Bone marrow (tissue), 2 donors: ENCODE measurements at places on chromosomes 2 and 18.
A peak's percentile ranks its signal among the peaks of the same experiment; 100 is the strongest.

GRCh38 chr2:219308142-219309101 is 779 bp downstream of the PTPRN start:
- DNase-seq, result peak; percentile 43

- no peak for DNase-seq
Observed at GRCh38 chr2:213733893-213734292, 449.6 kb downstream of the SPAG16 start.

DNA sequence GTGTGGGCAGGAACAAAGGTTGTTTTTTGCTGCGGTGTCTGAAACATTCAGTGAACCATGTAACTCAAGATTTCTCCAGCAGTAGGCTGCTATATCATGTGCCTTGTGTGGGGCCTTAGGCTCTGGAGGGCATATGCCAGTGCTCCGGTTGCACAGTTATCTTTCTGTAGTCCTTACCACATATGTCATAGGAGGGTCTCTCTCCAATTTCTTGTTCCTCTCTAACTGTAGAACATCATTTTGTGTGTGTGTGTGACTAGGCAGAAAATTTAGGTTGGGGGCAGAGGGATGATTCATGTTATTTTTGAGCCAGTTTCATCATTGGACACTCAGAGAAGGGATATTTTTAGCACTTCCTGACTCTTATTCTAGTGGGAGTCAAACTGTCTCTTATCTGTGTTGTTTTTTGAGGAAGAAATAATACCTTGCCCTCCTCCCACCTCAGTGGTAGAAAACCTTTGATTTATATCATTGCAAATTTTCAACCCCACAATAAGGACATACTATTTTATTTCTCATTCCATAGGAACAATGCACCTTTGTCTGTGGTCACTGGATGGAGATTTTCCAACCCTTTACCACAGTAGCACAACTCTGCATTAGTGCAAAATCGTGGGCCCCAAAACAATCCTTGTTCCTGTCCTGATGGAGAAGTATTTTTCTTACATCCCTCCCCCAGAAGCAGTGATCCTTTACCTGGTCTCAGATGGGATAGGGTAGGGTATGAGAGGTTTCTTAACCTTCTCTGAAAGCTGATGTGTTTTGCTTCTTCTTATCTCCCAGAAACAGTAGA is 113.9 kb downstream of the CCDC74A start:
- DNase-seq, result no peak

- DNase-seq, result no peak
Observed at GRCh38 chr2:239343946-239344856, 56.6 kb downstream of the HDAC4 start.

DNA sequence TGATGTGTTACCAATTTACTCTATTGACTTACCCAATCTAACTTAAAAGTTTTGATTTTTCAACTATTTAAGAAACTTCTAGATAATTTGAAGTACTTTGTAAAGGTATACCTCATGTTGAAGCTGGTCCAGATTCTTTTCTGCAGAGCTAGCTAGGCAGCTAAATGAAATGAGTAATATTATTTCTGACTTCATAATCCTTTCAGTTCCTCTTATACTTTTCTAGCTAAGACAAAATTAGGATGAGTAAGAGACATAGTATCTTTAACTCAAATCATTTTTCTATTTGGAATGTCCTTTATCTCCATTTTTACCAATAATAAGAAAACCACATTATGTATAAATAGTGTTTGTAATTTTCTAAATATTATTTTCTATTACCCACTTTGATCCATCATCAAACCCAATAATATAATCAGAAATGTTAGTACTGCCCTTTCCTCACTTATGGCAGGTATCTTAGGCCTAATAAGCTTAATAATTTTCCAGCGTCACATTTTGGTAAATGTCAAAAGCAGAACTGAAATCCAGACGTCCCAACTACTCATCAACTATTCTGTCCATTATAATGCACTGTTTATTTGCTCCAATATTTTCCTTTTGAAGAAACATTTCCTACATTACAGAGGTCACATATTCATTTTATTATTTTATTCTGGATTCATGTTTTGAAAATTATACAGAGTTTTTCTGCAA is 456.6 kb downstream of the THSD7B start:
- DNase-seq, result no peak

DNA sequence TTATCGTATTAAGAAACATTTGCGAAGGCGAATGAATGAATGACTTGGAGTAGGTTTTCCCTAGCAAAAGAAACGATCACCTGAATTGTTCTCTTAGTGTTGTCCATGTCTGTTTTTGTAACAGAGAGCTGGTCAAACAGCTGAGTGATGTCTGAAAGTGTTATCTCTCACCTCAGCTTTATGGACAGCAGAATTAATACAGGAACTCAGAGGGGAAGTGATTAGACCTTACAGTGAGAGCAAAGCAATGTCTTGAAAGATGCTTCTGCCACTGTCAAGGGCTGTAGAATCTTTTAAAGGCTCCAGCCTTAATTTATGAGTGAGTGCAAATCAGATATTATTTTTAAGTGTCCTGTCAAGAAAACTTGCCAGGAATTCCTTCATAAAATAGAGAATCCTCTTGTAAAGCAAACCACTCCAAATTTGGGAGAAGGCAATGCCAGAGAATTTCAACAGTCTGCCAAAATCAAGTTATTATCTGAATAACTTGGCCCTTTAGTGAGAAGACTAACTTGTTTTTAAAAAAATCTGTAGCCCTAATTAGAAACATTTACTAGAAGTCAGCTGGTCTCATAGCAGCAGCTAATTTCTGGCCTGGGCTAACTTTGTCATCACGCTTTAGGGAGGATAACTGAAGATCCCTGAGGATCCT is 60.7 kb downstream of the CDC42EP3 start:
- no peak for DNase-seq

GRCh38 chr2:37318401-37318800 is 6.2 kb downstream of the PRKD3 start:
- no peak for DNase-seq

GRCh38 chr2:126642031-126642430 is 13.9 kb upstream of the GYPC start:
- DNase-seq, result no peak

GRCh38 chr2:68839260-68839833 is 31.9 kb downstream of the BMP10 start:
- DNase-seq, result no peak

GRCh38 chr2:11177871-11178690 is 22.8 kb downstream of the SLC66A3 start:
- no peak for DNase-seq

DNA sequence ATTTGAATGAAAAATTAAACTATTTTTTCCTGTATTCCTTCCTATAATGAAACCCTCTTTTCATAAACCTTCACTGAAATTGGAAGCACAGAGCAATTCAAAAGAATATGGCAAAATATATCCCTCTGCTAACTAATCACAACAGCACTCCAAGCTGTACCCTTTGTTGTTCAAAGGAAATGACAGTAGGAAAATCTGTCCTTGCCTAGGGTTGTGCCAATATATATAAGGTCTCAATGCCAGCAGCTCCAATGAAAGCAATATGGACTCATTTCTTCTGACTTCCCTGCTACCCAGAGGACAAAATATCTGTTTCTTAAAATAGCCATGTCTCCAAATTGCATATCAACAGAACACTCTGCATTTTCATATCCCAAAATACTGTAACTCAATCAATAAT is 373.9 kb upstream of the MC4R start:
- DNase-seq, result no peak

GRCh38 chr2:51145761-51146160 is 113.8 kb upstream of the NRXN1 start:
- no peak for DNase-seq

- DNase-seq, result no peak
Observed at GRCh38 chr2:38375696-38376345, 1.3 kb downstream of the ATL2 start.

GRCh38 chr2:145411493-145411892 is 891.6 kb upstream of the ZEB2 start:
- peak; percentile 34 for DNase-seq

DNA sequence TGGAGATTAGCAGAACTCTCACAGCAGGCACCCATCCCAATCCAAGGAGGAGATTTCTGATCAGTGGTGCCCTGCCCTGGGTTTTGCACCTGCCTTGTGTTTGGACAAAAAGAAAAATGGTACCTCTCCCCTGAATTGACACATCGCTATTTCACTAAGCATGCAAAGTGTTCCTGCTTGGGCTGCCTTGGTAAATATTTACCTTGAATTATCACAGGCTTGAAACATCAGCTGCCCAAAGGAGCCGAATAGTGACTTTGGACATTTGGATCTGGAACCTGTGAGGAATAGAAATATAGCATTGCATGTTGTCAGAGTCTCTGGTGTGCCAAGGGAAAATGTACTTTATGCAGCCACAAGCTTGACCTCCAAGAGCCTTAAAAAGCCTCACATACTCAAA is 926.4 kb upstream of the FANCL start:
- no peak for DNase-seq

- DNase-seq, result no peak
Observed at GRCh38 chr2:198408171-198408570, 603.8 kb downstream of the PLCL1 start.

DNA sequence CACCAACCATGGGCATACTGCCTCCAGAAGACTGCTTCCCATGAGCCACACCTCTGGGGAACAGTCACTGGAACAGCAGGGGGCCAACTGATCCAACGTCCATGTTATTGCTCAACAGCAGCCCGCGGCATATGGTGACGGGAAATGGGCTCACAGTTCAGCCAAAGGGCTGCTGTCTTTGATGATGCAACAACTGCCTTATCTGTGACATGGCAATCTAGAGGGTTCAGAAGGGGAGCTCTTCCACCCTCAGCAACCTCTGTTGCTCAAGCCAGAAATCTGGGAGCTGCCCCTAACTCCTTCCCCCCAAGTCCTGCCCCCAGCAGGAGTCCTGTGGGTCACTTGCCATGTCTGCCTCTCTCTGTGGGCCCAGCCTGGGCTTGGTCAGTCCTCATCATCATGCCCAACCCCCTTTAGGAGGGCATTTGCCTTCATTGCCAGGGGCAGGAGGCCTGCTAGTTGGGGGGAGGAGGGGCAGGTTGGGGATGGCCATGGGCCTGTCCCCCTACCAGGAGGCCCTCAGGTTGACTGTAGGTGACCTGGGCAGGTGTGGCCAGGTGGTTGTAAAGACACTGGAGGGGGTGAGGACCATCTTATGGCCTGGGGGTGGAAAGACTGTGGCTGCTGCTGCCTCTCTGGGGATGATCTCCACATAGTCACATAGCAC is 212.9 kb downstream of the CYP26B1 start:
- DNase-seq, result no peak

- no peak for DNase-seq
Observed at GRCh38 chr2:184206045-184206444, 392.3 kb upstream of the ZNF804A start.

DNA sequence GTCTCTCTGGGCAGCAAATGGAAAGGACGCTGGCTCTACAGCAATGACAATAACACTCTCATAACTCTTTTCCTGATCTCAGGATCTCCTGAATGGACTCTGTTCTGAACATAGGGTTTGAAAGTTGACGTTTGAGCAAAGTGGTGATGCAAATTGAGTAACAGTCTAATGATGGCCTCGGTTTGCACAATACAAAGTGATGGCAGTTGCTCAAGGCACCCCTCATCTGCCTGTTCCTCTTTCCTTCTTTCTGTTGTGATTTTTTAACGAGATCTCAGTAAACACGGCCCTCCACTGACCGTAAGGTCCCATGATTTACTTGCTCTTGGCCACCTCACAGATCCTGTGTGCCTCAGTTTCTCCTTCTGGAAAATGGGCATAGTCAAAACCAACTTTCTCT is 303.6 kb downstream of the SLC8A1 start:
- no peak for DNase-seq

GRCh38 chr2:60867848-60868247 is 13.5 kb upstream of the REL start:
- peak; percentile 95 for DNase-seq
